DND-41 (cell line): ENCODE measurements at places on chromosomes 13 and 19.
A peak's percentile ranks its signal among the peaks of the same experiment; 100 is the strongest.

- DNase-seq: no peak
These were observed 41.5 kb downstream of the NFIC start for GRCh38 chr19:3407556-3408516.

GRCh38 chr19:31718898-31719297 is 369.7 kb upstream of the TSHZ3 start:
- no peak for DNase-seq

GRCh38 chr19:42857544-42857867 is 22.0 kb downstream of the PSG1 start:
- DNase-seq: no peak

DNA sequence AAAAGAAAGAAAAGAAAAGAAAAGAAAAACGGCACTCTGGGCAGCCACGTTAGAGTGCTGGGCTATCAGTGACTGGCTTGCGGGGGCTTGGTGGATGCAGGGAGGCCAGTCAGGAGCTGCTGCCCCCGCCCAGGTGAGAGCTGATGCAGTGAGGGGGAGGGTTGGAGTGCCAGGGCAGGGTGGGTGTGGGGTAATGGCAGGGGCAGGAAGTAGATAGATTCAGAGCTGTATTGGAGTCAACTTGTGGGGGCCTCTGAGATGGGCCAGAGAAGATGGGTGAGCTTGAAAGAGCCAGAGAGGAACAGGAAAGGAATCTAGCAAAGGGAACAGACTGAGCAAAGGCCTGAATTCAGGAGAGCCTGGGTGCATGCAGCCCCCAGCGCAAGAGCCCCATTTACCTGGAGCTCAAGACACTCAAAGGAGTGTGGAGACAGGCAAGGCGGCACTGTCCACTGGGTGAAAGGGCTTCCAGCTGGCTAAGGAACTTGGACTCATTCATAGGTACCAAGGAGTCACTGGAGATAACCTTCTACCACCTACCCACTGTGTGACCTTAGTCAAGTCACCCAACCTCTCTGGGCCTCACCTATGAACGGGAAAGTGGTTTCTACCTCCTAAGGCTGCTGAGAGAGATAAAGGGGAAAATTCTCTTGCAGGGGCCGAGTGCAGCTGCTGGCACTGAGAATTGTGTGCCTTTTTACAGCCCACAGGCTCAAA is 20.2 kb downstream of the VSTM2B start:
- DNase-seq: no peak

DNA sequence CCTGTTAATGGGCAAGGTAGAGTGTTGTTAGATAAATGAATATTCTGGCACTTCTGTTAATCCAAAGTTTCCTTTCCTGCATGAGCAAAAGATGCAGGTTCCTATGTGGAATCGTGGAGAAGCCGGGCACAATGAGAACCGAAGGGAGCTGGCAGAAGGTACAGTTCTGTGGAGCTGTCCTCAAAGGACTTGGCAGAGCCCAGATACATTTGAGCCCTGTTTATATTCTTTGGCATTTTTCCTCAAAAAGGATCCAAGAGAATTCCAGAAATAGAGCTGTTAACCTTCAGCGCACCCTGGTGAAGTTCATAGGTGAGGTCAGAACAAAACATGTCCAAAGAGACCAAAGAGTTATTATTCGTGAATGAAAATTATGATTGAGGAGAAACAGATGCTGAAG is 4.0 kb upstream of the DLEU7 start:
- DNase-seq: no peak

GRCh38 chr13:33326246-33326645 is 40.7 kb upstream of the STARD13 start:
- DNase-seq: no peak

- no peak for DNase-seq
These were observed 158.7 kb downstream of the FLT1 start for GRCh38 chr13:28336193-28336657.

DNA sequence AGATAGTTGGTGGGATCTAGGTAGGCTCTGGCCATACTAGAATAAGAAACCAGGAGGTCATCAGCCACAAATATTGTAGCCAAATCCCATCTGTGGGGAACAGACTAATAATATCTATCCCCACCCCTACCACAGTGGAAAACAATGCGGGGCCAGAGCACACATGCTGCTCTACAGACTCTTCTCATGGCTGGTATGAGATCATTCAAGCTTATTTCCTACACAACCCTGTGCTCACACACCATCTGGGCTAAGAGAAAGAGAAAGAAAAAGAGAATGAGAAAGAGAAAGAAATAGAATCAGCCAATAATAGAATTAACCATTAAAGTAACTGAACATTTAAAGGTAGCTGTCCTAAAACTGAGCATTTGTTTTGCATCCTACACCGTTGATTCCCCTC is 1268.4 kb upstream of the SPRY2 start:
- DNase-seq: no peak

GRCh38 chr13:107374038-107374437 is 806.1 kb upstream of the ARGLU1 start:
- DNase-seq: no peak

- no peak for DNase-seq
These were observed 2.4 kb downstream of the DZIP1 start for GRCh38 chr13:95642028-95642621.

DNA sequence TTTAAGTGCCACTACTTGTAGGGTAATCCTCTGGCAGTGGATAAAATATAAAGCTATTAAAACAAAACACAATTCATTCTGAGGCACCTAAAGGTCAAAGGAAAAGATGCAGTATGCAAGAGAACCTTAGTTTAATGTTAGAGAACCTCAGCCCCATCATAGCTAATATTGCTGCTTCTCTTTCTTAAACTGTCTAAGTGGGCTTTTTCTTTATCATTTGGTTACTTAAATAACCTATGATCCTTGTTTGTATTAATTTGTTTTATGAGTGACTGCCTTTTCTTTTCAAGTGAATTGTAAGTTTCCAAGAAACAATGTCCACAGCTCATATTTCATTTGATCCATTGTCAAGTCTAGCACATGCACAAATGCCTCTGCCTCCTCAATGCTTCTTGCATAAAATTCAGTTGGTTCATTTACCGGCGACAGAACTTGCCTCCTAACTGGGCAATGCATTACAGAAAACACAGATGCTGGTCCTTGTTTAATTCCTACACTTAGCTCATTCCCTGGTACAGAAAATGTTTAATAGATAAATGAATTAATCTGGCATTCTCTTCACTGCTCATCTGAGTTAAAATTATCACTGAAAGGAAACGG is 1049.8 kb downstream of the OLFM4 start:
- DNase-seq: no peak

GRCh38 chr13:26919311-26919710 is 158.7 kb upstream of the GPR12 start:
- no peak for DNase-seq

GRCh38 chr13:21546372-21546771 is 57.6 kb downstream of the MICU2 start:
- no peak for DNase-seq

DNA sequence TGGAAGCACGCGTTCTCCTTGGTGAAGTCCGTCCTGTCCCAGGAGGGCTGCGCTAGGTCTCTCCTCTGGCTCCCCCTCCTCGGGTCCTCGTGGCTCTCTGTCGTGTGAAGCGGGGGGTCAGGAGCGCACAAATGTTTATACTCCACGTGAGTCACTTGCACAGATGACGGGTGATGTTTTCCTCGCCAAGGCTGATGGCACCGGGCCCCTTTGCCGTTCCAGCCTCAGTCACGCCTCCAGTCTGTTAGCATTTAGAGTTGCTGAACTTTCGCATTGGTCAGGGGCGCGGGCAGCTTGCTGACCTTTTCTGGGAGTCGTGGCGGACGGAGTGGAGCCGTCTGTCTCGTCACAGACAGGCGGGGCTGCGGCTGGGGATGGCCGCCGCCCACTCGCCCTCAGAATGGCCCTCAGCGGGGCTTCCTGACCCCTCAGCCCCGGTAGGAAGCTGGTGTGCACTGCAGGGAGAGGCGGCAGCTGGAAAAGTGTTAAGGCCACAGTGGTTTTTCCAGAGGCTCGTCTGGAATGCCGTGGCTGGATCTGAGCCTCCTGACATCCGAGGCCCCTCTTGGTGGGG is 13.7 kb downstream of the KLHL26 start:
- no peak for DNase-seq

- no peak for DNase-seq
These were observed 17.0 kb downstream of the ILF3 start for GRCh38 chr19:10670876-10671804.

DNA sequence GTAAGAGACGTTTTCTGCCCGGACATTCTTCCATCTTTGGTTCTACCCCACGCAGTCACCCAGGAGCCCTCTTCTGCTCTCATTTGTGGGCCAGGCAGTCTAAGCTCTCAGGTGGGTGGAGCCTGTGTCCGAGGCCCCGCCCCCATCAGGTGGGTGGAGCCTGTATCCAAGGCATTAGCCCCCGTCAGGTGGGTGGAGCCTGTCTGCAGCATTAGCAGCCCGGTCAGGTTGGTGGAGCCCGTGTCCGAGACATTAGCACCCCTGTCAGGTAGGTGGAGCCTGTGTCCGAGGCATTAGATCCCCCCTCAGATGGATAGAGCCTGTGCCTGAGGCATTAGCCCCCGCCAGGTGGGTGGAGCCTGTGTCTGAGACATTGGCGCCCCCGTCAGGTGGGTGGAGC is 45.5 kb upstream of the C13orf46 start:
- peak; percentile 40 for DNase-seq

GRCh38 chr13:76307142-76307541 is 579.1 kb downstream of the KCTD12 start:
- no peak for DNase-seq

GRCh38 chr19:48512504-48513288 is 1.1 kb upstream of the LMTK3 start:
- no peak for DNase-seq

- no peak for DNase-seq
These were observed 13.7 kb downstream of the WBP4 start for GRCh38 chr13:41075034-41075433.

DNA sequence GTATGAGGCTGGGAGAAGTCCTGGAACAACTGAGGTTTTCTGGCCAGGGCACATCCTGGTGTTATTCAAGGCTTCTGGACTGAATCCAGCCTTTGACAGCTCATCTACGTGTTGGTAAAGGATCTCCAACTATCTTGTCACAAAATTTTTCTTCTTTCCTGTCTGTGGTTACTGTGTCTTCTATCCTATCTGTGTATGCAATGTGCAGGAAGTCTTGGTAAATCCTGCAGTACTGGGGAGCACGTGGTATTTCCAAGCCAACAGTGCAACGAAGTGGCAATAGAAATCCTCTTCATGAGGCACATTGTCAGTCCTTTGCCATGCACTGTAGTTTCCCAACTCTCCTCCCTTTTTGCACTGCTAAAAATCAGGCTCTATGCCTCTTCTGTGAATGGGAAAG is 86.7 kb downstream of the ZNF100 start:
- peak; percentile 42 for DNase-seq

- DNase-seq: no peak
These were observed 605.8 kb downstream of the PCDH9 start for GRCh38 chr13:66624302-66624701.

- no peak for DNase-seq
These were observed 8.3 kb downstream of the RYR1 start for GRCh38 chr19:38441657-38442348.

GRCh38 chr13:40671956-40672764 is 5.7 kb upstream of the FOXO1 start:
- DNase-seq: no peak

GRCh38 chr13:107931056-107931455 is 284.3 kb downstream of the LIG4 start:
- no peak for DNase-seq

GRCh38 chr19:42563352-42564210 is 31.1 kb downstream of the CEACAM8 start:
- DNase-seq: peak; percentile 24
